ENCODE measurements at places on chromosomes 7 and 10. TPM values are rescaled to one million over a fixed set of nuclear protein-coding genes. Genes with fewer than 3 reads are reported as not detected.

ENTPD1 gene
- 26.9 TPM for polyA plus RNA-seq

SPDYE6 gene
- polyA plus RNA-seq: 0.68 TPM

PARD3 gene
- 85.2 TPM for polyA plus RNA-seq

DUS4L gene
- 14.5 TPM for polyA plus RNA-seq

SLC35G1 gene
- polyA plus RNA-seq: 8.7 TPM

LHFPL3 gene
- 5.7 TPM for polyA plus RNA-seq

SCART1 gene
- polyA plus RNA-seq: 0.42 TPM

CTTNBP2 gene
- 23.2 TPM for polyA plus RNA-seq

SH2D4B gene
- polyA plus RNA-seq: 0.14 TPM

SPDYE1 gene
- polyA plus RNA-seq: 1.9 TPM

EBLN1 gene
- not detected for polyA plus RNA-seq

Data from left renal cortex interstitium (tissue), 4 donors.